ENCODE measurements at places on chromosomes 3 and 15.
A peak's percentile ranks its signal among the peaks of the same experiment; 100 is the strongest.

DNA sequence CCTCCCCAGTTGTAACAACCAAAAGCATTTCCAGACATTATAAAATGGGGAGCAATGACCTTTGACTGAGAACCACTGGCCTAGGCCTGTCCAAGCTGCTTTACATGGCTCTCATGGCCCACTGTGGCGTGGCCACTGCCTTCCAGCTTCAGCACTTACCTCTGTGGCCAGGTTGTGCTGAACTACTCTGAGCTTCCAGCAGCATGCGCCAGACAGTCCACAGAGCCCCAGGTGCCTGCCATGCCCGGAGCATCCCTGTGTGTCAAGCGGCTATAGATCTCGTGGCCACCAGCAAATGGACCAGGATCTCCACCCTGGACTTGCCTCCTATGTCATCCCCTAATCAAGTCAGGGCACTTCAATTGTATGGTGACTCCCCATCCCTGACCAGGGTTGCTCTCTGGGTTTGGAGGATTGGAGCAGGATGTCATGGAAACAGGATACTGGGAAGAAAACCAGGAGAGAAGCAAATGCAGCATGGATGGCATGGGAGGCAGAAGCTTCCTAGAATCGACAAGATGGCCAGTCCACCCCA lies 199.7 kb downstream of the UACA start:
- DNase-seq, result no peak

- DNase-seq, result no peak
Measured at GRCh38 chr3:17955411-17955810, 213.0 kb upstream of the TBC1D5 start.

DNA sequence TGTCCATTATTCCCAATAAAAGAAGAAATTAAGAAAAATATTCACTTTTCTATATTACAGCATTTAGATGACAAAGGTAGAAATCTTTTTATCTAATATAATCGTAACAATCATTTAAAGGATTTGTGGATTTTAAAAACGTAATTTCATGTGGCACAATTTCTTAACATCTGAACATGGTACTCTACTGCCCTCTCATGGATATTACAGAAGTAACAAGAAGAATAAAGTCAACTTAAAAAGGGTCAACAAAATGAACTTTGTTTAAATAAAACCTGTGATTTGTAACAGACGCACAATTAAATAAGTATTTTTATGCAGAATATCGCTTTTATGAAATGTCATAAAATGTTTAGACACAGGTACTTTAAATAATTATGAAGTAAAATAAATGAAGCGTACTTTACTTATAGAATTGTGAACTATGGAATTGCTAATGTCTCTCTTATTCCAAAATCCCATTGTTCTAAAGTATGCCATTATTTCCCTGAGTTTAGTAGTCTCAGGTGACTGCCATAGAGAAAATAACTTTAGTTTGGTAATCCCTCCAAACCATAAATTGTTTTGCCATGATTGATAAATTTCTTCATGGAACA lies 366.8 kb upstream of the ZNF385D start:
- DNase-seq, result peak; percentile 3

DNA sequence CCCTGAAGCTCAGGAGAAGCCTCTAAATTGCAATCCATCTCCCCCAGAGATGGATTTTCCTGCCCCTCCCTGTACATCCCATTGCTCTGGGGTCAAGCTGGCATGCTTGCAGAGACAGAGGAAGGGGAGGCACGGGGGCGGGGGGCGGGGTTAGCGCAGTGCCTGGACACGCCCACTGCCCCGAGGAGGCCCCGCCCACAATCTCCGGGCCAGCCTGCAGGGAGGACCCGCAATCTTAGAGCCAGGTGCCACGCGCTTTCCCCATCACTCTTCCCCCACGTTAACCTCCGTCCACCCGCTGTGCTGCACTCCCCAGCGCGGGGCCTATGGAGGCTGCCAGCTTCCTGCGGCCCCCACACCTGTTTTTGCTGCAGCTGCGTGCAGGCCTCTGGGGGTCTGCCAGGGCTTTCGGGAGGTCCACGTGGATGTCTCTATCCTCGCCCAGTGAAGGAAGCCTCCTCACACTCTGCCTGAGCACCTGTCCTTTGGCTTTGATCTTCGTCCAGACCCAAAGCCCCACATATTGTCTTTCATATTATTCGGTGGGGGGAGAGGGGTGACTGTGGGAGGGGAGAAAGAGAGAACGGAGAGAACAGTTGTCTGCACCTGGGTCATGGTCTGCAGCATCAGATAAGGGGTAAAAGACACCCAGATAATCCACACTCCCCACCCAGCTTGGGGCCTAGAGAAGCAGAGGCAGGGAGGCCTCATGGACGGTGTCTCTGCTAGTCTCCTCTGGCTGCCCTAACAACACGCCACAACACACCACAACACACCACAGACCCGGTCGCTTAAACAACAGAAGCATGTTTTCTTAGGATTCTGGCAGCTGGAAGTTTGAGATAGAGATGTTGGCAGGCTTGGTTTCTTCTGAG lies 118.0 kb upstream of the MEF2A start:
- DNase-seq, result no peak

DNA sequence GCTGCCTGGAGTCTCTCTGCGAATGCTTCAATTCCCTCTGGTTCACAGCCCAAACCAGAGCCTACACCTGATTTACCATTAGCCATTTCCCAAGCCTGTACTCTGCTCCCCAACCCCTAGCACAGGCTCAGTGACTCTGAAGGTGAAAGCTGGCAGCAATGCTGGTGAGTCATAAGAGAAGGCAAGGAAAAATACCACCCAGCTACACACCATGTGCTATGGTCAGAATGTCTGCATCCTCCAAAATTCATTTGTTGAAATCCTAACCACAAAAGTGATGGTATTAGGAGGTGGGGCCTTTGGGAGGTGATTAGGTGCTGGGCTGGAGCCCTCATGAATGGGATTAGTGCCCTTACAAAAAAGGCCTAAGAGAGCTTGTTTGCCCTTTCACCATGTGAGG lies 117.1 kb upstream of the TJP1 start:
- peak; percentile 68 for DNase-seq

- DNase-seq, result no peak
Measured at GRCh38 chr3:32198714-32199113, 39.8 kb upstream of the CMTM8 start.

GRCh38 chr15:57662802-57663201 lies 43.7 kb upstream of the POLR2M start:
- no peak for DNase-seq

DNA sequence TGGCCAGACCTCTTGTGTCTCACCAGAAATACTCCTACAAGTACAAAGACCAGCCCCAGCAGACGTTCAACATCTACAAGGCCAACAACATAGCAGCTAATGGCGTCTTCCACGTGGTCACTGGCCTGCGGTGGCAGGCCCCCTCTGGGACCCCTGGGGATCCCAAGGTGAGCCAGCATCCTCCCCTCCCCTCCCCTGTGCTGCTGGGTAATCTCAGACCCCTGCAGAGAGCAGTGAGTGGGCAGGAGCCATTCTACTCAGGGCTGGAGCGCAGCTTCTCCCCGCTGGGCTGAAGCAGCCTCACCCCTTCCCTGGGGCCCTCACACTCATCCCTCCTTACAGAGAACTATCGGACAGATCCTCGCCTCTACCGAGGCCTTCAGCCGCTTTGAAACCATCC lies 9.8 kb downstream of the STAB1 start:
- no peak for DNase-seq

DNA sequence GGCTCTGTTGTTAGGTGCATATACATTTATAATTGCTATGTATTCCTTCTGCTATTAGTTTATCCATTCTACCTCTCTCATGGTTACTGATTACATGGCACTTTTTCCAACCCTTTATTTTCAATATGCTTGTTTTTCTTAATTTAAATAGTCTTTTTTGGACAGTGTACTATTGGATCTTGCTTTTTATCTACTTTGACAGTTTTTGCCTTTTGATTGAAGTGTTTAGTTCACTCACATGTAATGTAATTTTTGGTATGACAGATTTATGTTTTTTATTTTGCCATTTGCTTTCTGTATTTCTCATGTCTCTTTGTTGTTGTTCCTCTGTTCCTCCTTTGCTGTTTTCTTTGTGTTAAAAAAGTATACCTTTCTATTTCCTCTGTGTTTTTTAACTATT lies 44.5 kb downstream of the TRPC1 start:
- no peak for DNase-seq

GRCh38 chr3:192636517-192637444 lies 90.6 kb downstream of the FGF12 start:
- DNase-seq, result no peak

DNA sequence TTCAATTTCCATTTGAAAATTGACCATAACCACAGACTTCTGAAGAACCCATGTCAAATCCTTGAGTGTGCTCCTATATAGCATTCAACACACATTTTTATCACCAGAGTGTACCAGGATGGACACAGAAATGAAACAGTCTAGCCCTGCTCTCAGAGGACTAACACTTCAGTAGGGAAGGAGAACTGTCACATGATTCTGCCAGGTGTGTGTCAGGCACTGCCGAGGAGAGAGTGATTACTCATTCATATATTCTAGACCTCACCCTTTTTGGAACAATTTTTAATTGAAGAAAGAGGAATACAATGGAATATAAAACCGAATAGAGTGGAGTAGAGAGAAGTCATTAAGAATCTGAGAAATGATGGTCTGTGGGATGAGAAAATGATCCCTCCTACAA lies 125.8 kb downstream of the ERC2 start:
- DNase-seq, result no peak

- DNase-seq, result no peak
Measured at GRCh38 chr3:65178703-65179102, 490.9 kb upstream of the ADAMTS9 start.

- no peak for DNase-seq
Measured at GRCh38 chr15:70379938-70380883, 282.5 kb upstream of the TLE3 start.

GRCh38 chr15:78059110-78059839 lies 18.2 kb downstream of the TBC1D2B start:
- no peak for DNase-seq

- DNase-seq, result no peak
Measured at GRCh38 chr3:53805463-53806159, 40.6 kb downstream of the CHDH start.

GRCh38 chr15:50137893-50138292 lies 18.9 kb upstream of the ATP8B4 start:
- no peak for DNase-seq

DNA sequence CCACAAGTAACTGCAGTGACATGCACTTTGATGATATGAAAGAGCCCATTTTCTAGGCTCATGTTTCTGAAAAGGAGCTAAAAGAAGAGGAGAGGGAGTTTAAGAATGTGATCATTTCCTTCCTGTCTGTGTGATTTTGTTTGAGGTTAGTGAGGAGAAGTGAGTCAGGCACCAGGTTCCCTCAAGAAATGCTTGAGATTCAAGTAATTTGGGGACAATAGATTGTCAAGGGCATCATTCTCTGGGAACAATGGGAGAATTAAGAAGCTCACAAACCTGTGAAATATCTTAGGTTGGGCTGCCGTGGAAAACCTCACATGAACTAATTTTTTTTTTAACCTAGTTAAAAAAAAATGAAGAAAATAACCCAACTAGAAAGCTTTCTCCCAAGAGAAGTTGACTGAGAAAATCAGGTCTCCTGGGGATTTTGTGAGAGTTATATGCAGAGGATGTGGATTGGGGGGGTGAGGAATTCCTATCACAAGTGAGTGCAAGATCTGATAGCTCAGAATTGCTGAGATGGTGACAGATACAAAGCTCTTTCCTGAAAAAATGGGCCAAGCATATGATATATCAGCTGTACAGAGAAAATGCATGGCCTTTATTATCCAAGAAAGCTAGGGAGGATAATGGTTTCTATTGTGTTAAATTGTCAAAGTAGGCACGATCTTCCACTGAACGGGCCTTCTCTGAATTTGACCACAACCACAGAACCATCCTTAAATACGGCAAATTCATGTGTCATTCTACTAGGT lies 203.3 kb downstream of the FEZF2 start:
- DNase-seq, result no peak

GRCh38 chr15:67109141-67110034 lies 44.0 kb downstream of the SMAD3 start:
- no peak for DNase-seq

GRCh38 chr3:25903371-25904129 lies 113.7 kb downstream of the OXSM start:
- no peak for DNase-seq

GRCh38 chr3:191008074-191008473 lies 145.6 kb upstream of the GMNC start:
- DNase-seq, result no peak

- no peak for DNase-seq
Measured at GRCh38 chr15:98738689-98739401, 90.5 kb downstream of the IGF1R start.

- DNase-seq, result no peak
Measured at GRCh38 chr3:150344079-150344759, 63.9 kb upstream of the TSC22D2 start.

DNA sequence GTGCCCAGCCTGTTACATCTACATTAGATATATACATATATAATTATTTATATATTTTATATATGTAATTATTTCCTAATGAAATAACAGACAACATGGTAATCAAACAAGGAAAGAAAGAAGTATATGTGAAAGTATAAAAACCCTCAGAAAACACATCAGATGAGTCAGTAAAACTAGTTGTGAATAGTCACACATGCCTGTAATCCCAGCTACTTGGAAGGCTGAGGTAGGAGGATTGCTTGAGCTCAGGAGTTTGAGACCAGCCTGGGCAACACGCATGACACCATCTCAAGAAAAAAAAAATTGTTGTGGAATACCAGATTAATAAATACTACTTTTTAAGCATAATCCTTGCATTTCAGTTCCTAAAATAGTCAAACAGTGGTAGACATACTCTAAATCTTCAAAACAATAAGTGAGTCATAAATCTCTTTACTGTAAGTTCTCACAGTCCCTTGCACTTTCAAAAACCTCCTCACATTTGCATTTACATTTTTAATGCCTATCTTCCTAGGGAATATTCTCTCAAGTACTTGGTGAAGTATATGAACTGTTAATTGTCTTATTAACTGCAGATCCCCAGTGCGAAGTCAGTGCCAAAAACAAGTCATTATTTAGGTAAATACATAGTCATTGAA lies 106.5 kb downstream of the MYO9A start:
- DNase-seq, result no peak

- DNase-seq, result peak; percentile 49
Measured at GRCh38 chr3:71641674-71642073, 58.1 kb upstream of the FOXP1 start.

DNA sequence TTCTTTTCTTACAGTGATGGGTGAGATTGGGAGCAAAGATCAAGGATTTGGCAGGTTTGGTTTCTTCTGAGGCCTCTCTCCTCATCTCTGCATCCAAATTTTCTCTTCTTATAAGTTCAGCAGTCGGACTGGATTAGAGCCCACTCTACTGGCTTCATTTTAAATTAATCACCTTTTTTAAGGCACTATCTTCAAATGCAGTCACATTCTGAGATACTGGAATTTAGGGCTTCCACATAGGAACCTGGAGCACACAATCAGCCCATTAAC lies 56.5 kb upstream of the PLSCR4 start:
- DNase-seq, result no peak

DNA sequence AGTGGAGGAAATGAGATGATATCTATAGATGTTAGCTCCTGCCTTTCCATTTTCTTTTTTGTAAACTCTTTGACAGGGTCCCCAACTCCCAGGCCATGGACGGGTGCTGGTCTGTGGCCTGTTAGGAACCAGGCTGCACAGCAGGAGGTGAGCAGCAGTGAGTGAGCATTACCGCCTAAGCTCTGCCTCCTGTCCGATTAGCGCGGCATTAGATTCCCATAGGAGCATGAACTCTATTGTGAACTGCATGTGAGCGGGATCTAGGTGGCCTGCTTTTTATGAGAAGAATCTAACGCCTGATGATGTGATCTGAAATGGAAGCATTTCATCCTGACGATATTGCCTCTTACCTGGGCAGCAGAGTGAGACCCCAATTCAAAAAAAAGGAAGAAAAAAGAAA lies 56.8 kb upstream of the CHD2 start:
- DNase-seq, result no peak

- DNase-seq, result no peak
Measured at GRCh38 chr15:29688506-29689286, 133.6 kb downstream of the TJP1 start.
